SJSA1 (cell line): ENCODE measurements at places on chromosomes 6 and 20.
A peak's percentile ranks its signal among the peaks of the same experiment; 100 is the strongest.

DNA sequence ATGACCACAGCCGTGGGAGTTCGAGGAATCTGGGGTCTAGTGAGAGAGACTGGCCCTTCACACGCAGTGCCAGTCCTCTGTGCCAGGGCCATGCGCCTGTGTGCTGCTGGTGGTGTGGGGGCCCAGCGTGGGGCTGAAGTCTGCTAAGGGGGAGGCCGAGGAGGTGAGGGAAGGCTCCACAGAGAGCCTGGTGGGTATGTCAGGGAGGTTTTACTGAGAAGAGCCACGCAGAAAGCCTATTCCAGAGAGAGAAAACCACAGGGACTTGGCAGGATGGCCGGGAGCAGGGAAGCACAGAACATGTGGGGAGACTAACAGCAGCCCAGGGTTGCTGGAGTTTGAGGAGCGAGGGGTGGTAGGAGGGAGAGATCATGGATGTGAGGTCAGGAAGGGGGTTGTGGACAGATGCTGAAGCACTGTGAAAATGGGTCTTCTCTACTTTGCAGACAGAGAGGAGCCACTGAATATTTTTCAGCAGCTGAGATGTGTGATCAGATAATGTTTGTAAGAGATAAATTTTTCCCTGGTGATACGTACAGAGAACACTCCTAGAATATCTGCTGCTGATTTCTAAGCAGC, 35.3 kb downstream of the DUSP22 start:
- DNase-seq = peak; percentile 15

- DNase-seq = no peak
Observed at GRCh38 chr20:15162079-15162647, 824.8 kb upstream of the FLRT3 start.

GRCh38 chr6:16092990-16093389, 35.9 kb upstream of the MYLIP start:
- DNase-seq = no peak

DNA sequence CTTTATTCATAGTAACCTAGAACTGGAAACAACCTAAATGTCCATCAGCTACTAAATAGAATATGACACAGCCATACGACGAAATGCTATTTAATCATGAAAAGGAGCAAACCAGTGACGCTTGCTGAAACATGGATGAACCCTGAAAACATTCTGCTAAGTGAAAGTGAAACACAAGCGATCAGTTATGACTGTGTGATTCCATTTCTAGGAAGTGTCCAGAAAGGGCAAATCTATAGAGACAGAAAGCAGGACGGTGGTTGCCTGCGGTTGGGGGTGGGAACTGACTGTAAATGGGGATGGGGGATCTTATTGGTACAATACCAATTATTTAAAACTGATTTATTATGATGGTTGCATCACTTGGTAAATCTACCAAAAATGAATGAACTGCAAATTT, 126.8 kb downstream of the IPCEF1 start:
- DNase-seq = no peak

GRCh38 chr20:62365814-62366369, 1.2 kb downstream of the LAMA5 start:
- no peak for DNase-seq

DNA sequence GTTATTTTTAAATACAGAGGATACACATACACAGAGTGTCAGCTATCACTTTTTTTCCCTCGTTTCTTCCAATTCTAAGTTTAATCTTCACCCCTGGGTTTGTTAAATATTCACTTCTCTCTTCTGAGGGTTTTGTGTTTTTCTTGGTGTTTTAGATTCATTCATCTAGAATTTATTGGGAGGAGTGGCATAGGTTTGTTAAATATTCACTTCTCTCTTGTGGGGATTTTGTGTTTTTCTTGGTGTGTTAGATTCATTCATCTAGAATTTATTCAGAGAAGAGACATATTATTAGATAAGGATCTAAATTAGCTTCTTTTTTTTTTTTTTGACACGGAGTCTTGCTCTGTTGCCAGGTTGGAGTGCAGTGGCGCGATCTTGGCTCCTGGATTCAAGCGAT, 3.9 kb downstream of the GTF2H5 start:
- no peak for DNase-seq

DNA sequence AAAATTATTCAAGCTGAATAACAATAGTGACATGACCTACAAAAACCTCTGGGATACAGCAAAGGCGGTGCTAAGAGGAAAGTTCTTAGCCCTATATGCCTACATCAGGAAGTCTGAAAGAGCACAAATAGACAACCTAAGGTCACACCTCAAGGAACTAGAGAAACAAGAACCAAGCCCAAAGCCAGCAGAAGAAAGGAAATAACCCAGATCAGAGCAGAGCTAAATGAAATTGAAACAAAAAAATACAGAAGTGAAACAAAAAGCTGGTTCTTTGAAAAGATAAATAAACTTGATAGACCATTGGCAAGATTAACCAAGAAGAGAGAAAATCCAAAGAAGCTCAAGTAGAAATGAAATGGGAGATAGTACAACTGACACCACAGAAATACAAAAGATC, 47.6 kb upstream of the NOTCH4 start:
- no peak for DNase-seq

- no peak for DNase-seq
Observed at GRCh38 chr6:142796024-142796423, 149.0 kb downstream of the HIVEP2 start.

GRCh38 chr6:118787724-118788423, 106.1 kb upstream of the ASF1A start:
- DNase-seq = no peak

GRCh38 chr6:17395112-17395511, 1.7 kb downstream of the CAP2 start:
- DNase-seq = no peak

DNA sequence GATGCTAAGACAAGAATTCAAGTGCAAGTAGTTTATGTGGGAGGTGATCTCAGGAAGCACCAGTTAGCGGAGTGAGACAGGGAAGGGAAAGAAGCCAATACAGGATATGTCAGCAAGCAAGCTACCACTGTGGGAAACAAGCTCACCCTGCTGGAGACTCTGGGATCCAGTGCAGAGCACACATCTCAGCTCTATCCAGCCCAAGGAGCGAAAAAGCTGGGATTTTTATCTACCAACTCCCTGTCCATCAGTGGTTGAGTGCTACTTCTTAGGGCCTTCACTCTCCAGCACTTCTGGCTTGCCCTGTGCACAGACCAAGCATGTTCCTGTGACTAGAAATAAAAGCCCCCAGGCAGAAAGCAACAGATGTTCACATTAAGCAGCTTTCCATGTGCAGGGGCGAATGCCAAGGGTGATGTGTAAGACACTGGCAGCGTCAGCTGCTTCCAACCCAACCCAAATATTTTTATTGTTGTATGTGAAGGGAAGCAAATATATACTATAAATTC, 10.8 kb upstream of the RNF24 start:
- no peak for DNase-seq

GRCh38 chr6:161161889-161162624, 111.8 kb downstream of the AGPAT4 start:
- no peak for DNase-seq

DNA sequence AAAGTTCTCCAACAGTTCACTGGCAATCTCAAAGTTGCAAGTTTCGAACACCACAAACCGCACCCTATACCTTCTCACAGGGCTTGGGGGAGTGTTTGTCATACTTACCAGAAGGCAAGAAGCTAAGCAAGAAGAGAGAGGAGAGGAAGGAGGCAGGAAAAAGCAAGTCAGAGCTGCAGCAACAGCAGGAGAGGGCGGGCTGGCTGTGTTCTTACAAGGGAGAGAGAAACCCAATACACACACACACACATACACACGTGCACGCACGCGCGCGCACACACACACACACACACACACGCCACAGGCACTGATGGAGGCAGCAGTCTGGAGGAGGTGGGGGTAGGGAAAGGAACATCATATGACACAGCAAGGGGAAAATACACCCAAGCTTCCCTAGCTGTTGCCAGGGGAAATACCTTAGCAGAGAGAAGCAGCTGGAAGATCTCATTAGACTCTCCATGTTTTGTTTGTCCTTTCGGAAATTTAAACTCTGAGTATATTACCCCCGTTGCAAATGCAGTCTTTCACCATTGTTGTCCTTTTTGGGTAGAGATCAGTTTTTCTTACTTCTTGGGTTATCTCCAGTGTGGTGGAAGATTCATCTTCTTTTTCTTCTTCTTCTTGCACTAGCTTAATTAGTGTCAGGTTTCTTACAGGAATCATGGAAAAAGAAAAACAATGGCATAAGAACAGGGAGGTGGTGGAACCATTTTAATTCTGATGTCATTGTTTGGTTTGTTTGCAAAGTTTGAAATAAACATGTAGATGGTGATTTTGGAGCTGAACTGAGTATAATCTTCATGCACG, at the start of gene TXLNB:
Gene TXLNB (minus strand): TSS at position 186 of the 807 bp plus-strand sequence. CDS start 3,099 bp downstream, outside the sequence.
- peak; percentile 59 for DNase-seq

DNA sequence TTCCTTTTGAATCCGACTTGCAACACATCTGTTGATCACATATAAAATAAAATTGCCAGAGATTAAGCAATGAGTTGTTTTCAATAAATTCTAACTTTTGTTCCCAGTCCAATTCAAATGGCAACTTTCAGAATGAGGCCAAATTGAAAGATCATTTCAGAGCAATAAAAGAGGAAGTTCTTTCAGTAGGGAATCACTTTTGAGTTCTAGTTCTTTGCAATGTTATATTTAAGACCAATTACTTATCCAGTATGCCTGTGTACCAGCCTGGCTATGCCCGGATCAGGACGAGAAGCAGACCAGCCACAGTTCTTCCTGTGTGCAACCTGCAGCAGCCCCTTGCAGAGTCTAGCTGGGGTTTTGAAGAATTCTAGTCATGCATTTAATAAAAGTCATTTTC, 232.5 kb downstream of the BTBD9 start:
- no peak for DNase-seq

- no peak for DNase-seq
Observed at GRCh38 chr6:165448210-165448609, 138.8 kb upstream of the C6orf118 start.

DNA sequence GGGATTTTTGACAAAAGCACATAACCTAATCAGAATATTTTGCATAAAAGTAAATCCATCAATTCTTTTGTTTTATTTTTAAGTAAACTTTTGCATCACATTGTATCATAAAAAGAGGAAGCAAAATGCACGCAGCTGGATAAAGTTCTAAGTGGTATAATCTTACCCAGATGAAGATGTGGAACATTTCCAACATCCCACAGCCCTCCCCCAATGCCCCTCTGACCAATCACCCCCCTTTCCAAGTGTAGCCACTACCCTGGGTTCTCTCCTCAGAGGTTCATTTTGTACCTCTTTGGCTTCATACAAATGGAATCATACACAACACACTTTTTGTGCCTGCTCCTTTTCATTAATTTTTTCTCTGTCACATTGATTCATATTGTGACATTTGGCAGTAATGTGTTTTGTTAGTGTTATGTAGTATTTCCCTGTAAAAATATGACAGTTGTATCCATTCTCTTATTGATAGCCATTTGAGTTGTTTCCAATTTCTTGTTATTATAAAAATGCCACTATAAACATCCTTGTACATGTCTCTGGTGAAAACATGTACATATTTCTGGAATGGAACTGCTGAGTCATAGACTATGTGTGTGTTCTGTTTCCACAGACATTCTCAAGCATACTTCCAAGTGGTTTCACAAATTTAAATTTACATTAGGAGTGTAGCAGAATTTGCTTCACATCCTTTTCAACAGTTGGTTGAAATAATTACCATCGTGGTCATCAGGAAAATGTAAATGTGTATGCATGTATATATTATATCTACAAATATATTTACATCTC, 92.9 kb upstream of the SYNDIG1 start:
- DNase-seq = peak; percentile 45

- DNase-seq = no peak
Observed at GRCh38 chr20:13661070-13661685, 22.4 kb upstream of the TASP1 start.

GRCh38 chr6:25441663-25442270, 162.6 kb downstream of the CARMIL1 start:
- no peak for DNase-seq

- DNase-seq = no peak
Observed at GRCh38 chr6:22146931-22147701, 149.7 kb downstream of the PRL start.

DNA sequence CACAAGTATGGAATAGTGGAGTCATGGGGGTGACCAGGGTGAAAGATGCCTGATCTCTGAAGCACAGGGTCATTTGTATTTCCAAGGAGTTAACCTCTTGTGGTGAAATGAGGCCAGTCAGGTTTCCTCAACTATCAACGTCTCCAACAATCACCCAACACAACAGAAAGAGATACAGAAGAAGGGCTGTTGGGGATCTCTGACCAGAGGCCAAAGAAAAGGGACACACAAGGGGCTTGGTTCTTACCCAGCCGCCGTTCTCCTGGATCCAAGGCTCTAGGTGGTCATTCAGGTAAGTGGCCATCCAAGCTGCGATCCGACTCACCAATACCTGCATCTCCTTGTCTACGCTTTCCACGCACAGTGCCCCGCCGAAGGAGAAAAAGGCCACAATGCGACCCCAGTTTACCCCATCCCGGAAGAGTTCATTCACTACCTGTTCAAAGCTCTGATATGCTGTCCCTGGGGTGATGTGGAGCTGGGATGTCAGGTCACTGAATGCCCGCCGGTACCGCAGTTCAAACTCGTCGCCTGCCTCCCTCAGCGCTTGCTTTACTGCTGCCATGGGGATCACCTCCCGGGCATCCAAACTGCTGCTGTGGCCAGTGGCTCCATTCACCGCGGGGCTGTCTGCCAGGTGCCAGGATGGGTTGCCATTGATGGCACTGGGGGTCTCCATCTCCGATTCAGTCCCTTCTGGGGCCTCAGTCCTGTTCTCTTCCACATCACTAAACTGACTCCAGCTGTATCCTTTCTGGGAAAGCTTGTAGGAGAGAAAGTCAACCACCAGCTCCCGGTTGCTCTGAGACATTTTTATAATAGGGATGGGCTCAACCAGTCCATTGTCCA, 1.0 kb downstream of the BCL2L1 start:
- DNase-seq = no peak

- DNase-seq = no peak
Observed at GRCh38 chr6:41040101-41040939, 1.3 kb upstream of the UNC5CL start.
